NCI-H2081 treated with DMSO at 0.1 percent for 48 hours (cell line): ENCODE measurements at places on chromosomes 7 and 10.

DNA sequence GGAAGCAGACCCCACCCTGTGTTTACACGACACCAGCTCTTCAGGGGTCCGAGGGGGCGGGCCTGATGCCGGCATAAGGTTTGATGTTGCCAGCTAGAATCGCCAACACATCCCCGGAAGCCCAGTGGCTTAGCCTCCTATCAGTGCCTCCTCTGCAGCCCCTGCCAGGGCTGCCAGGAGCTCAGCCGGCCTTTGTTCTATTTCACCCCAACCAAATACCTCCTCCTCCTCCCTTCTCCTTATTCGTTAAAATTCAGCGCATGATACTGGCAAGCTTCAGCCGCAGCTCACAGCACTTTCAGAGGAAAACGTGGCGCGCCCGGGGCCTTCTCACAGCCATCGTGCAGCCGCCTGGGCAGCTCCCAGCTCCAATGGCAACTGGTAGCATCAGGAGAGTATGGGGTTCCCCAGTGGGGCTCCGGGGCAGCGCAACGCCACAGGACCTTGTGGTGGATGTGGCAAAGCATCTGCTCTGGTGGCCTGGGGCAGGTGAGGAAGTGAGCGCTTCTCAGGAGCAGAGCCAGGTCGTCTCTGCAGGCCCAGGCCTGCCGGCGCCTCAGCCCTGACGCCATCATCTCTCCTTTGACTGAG lies 176.4 kb upstream of the RHEB start:
- no peak for DNase-seq

- DNase-seq: no peak
Observed at GRCh38 chr7:87530126-87530525, 54.6 kb upstream of the ABCB4 start.

- no peak for DNase-seq
Observed at GRCh38 chr10:34434119-34434594, 380.9 kb downstream of the PARD3 start.

- DNase-seq: no peak
Observed at GRCh38 chr7:111339006-111339405, 223.3 kb downstream of the IMMP2L start.

- DNase-seq: no peak
Observed at GRCh38 chr7:84083846-84084245, 110.7 kb downstream of the SEMA3A start.

DNA sequence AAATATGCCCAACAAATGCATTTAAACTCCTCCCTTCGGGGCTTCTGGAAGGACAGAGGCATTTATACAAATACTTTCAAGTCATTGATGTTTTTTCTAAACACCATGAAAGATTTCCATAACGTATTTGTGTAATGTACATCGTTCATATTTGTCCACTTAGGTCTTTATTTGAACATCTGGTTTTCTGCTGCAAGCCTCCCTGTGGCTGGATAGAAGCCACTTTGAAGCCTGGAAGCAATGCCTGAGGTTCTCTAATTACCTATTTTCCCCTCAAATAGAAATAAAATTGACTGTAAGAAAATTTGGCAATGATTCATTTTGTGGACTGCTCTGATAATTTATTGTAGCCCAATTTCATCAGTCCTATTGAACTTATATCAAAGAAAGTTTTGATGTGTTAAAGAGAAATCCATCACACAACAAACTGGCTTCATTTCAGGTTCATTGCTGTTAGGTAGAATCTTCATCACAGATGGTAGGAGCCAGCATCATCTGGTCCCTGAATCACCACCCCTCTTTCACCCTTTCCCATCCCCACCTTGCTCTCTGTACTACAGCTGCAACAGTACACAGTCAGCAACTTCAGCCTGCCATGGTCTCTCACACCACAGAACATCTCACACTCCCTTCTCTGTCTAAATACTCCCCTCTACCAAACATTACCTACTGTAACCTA lies 186.0 kb upstream of the MGMT start:
- no peak for DNase-seq

- no peak for DNase-seq
Observed at GRCh38 chr10:124157271-124157681, 63.9 kb upstream of the CHST15 start.

- DNase-seq: no peak
Observed at GRCh38 chr10:104614245-104614831, 26.8 kb upstream of the SORCS3 start.

DNA sequence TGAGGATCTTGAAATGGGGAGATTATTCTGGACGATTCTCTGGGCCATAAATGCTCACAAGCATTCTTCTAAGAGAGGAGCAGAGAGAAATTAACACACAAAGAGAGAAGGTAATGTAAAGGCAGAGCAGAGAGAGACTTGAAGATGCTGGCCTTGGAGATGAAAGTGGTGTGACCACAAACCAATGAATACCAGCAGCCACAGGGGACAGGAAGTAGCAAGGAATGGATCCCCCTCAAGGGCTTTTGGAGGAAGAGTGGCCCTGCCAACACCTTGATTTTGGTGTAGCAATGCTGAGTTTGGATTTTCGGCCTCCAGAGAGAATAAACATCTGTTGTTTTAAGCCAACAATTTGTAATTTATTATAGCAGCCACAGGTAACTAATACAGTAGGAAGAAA lies 1155.6 kb downstream of the TYW1 start:
- no peak for DNase-seq

DNA sequence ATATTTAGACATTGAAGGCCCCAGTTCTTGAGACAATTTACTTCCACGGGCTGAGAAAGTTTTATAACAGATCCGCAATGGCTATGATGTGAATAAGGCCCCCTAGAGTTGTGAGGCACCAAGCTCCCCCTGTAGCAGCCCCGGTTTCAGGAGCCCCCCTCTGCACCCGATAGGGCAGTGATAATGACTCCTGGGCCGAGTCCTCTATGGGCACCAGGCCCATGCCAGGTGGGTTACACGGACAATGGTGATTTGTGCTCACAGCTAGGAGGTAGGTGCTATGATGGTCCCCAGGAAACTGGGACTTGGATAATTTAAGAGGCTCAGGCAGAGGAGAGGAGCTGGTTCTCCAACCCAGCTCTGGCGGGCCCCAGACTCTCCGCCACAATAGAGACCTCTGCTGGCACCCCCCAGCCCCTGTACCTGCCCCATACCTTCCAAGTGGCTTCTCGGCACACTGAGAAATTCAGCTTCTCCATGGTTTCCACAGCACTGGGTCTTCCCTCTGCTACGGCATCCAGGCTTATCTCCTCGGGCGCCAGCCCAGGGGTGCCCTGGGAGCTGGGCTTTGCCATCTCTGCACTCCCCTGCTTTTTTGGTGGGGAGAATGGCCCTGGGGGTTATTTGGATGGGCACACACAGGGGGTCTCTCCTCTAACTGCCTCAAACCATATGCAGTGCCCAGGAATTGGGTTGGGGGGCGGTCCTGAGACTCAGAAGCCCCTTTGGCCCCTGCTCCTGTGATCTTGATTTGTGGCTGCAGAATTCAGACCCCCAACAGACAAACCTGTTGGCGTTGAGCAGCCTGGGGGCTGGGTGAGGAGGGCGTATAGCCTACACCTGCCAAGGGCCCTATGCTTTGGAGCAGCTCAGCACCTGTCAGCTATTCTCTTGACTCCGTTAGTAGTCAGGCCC lies 12.2 kb upstream of the KCP start:
- no peak for DNase-seq

DNA sequence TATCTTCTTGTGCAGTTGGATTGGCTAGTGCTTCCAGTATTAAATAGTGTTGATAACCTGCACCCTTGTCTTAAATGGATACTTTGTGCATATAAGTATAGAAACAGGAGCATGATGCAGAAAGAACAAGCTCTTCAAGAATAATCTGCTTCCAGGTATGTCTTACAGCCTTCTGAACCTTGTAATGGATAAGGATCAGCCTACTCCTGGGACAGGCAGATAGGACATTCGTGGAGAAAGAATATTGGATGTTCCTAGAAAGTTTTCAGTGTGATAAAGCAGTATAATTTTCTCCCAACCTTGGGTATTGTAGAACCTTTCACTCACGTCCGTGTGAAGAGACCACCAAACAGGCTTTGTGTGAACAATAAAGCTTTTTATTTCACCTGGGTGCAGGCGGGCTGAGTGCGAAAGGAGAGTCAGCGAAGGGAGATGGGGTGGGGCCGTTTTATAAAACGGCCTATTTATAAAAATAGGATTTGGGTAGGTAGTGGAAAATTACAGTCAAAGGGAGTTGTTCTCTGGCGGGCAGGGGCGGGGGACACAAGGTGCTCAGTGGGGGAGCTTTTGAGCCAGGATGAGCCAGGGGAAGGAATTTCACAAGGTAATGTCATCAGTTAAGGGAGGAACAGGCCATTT lies 27.2 kb downstream of the C1GALT1 start:
- no peak for DNase-seq

DNA sequence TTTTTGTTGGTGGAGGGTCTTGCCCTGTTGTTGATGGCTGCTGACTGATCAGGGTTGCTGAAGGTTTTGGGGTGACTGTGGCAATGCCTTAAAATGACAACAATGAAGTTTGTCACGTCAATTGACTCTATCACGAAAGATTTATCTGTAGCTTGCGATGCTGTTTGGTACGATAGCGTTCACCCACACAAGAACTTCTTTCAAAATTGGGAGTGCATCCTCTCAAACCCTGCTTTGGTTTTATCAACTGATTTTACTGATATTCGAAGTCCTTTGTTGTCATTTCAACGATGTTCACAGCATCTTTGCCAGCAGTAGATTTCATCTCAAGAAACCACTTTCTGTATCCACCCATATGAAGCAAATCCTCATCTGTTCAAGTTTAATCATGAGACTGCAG lies 26.0 kb downstream of the NAMPT start:
- no peak for DNase-seq

- no peak for DNase-seq
Observed at GRCh38 chr7:126570845-126571244, 681.9 kb downstream of the GRM8 start.

DNA sequence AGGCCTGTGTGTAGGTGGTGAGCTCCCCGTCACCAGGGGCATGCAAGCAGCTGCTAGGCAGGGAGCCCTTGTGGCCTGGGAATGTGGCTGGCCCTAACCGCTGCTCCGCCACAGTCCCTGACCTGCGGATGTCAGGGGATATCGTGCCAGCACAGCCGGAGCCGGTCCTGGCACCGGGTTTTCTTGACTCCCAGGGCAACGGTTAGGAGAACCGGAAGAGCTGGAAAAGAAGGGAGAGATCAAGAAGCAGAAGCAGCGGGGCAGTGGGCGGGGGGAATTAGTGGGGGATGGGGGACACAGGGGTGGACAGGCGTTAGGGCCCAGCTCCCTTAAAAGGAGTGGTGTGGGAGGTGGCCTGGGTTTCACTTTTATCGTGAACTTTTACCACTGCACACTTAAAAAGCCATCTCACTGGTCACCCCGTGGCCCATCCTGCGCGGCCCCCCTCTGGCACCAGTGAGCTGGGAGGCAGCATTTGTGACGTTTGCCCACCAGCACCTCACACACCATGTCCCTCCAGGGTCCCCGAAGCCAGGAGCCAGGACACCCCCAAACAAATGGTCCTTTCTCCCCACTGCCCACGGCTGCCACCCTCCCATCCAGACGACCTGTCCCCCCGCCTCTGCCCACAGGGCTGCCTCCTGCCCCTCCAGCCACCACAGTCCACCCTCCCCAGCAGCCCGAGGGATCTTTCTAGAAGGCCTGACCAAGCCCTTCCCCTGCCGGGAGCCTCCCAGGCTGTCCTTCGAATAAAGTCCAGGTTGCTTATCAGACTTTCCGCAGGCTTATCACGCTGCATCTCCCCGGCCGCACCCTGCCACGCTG lies 1.8 kb upstream of the MICALL2 start:
- DNase-seq: no peak
